Stimulated activated CD8-positive, alpha-beta memory T cell treated with anti-CD3 and anti-CD28 coated beads, Interleukin-4, amount 100 ng/mL, for 1 hour (primary cell): ENCODE measurements at places on chromosomes 11 and 22.

GRCh38 chr11:112366777-112367176 is 106.1 kb upstream of the PLET1 start:
- DNase-seq = no peak

- DNase-seq = no peak
Measured at GRCh38 chr11:108007819-108008218, 879 bp upstream of the CUL5 start.

DNA sequence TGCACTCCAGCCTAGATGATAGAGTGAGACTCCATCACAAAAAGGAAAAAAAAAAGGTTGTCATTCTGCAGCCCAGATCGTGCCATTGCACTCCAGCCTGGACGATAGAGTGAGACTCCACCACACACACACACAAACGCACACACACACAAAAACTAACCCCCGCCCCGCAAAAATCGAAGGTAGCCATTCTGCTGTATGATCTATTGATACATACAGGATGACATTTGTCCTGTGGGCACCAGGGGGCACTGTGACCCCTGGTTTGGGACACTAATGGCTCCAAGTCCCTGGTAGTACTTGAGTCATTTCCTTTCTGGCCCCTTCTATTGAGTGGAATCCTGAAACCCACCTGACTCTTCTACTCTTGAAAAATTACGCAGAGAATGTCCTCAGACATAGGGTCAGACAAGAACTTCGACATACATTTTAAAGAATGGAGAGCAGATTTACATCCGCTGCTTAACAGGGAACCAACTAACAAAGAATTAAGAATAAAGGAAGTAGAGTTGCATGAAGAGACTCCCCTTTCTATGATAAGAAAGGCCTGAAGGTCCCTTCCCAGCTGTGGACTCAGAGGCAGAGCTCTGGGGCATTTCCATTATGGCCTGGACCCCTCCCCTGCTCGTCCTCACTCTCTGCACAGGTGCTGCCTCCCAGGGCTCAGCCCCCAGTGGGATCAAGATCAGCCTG is 35.0 kb upstream of the PRAME start:
- peak; percentile 13 for DNase-seq

DNA sequence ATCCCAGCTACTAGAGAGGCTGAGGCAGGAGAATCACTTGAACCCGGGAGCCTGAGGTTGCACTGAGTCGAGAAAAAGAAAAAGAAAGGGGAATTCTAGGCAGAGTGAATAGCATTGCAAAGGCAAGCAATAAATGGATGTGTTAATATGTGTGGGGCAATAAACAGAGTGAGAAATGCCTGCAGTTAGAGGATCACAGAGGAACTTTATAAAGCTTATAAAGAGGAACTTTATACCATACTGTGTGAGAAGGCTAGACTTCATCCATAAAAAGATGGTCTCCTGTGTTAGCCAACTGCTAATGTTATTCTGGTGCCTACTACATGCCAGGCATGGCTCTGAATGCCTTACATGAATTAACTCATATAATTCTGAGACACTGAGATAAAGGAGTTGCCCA is 841 bp downstream of the B3GNT6 start:
- no peak for DNase-seq

DNA sequence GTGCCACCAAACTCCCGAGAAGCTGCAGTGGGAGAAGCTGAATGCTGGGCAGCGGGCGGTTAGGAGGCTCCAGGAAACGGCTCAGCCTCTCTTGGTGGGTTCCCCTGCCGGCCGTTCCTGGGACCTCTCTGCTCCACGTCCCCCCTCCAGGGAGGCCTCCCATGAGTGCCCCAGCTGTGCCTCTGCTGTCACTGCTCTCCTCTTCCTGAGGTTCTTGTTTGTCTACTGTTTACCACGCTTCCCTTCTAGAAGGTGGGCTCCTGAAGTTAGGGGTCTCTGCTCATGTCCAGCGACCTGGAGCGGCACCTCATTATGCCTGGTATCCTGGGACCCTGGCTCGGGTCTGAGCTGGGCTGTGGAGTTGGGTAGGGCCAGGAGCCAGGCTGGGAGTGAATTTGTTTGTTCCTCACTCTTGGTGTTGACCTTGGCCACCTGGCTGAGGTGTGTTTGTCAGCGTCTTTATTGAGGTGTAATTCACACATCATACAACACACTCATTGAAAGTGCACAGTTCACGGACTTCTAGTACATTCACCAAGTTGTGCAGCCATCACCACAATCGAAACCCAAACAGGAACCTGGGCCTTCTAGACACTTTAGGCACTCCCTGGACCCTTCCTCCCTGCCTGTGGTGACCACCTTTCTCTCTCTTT is 37.8 kb upstream of the GRAMD4 start:
- no peak for DNase-seq

- peak; percentile 38 for DNase-seq
Measured at GRCh38 chr11:61429346-61429690, 457 bp downstream of the CPSF7 start.

- no peak for DNase-seq
Measured at GRCh38 chr11:121123496-121124069, 22.5 kb downstream of the TECTA start.
